ENCODE measurements at places on chromosomes 3 and 15.

DNA sequence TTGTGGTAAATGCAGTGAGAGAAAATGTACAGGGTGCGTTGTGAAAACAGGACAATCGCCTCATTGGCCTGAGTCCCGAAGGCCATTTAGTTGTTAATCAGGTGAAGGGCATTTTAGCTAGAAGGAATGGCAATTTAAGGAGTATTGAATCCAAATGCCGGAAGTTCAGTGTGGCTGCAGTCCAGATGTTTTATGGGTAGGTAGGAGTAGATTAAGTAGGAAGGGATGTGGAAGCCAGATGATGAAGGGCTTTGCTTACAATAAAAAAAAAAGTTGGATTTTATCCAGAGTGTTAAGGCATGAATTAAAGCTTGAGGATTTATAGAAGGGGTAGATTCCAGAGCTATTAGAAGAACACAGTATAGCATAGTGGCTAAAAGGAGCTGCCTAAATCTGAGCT, 572.7 kb downstream of the NLGN1 start:
- DNase-seq = no peak

DNA sequence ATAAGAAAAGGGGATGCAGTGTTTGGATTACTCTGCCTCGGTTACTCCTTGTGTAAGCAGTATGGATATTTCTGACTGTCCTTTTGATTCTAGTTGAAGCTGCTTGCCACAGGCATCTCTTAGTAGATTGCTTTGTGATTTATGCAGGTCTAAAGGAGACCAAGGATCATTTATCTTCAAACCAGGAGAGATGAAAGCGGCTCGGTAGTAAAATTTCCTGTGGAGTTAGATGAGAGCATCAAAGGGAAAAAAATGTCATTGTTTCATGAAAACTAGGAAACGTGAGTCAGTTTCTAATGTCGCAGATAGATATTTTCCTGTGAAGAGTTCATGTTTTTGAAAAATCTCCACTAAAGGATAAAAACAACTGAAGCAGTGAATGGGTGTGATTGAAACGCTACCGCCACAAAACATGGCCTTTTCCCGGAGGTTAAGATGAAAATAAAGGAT, 254.0 kb upstream of the TBL1XR1 start:
- DNase-seq = no peak

- no peak for DNase-seq
Measured at GRCh38 chr15:78243491-78243941, 9.2 kb upstream of the ACSBG1 start.

DNA sequence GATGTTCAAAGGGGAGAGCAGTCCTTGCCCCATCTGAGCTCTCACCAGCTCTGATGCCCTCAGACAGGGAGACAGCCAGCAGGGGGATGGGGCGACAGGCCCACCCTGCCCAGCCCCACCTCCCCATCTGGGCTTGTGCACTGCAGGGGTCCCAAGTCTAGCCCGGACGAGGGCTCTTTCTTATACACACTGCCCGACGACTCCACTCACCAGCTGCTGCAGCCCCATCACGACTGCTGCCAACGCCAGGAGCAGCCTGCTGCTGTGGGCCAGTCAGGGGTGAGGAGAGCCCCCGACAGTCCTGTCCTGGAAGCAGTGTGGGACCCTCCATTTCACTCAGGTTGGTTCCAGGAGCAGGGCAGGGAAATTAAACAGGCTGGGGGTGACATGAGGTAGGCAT, 73.9 kb downstream of the BOC start:
- DNase-seq = no peak

- no peak for DNase-seq
Measured at GRCh38 chr3:123687286-123687685, 102.4 kb upstream of the HACD2 start.
